ENCODE measurements at places on chromosomes 2 and 18.
A peak's percentile ranks its signal among the peaks of the same experiment; 100 is the strongest.

DNA sequence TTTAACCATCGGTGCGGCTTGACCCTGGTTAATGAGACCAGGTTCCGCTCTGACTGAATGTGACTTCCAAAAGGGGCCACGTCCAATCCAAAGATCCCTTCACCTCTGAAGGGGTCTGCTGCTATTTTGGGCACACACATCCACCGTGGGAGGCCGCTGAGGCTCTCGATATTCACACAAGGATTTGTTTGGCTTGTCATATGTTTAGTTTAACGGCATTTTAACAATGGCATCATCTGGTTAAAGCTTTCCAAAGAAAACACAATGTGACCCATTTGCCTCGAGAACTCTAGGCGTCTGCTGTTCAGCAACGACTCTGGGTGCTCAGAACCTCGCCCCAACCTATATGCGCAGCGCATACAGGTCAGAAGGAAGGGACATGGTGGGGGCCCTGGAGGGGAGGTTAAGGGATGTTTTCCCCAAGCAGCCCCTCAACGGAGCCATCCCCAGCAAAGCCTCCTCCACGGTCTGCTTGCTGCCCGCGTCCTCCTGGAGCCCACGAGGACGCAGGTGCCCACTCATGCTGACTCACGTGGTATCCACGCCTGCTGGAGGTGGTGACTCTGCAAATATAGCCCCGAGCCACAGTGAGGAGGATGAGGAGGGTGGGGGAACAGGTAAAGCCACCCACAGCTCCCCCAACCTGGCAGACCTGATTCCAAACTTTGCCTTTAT lies 260.3 kb downstream of the HDAC4 start:
- H3K27ac ChIP-seq: no peak overlapping the region
- H3K4me3 ChIP-seq: no peak overlapping the region
- no peaks in the 10 kb centered on the region for H3K27me3 ChIP-seq
- peaks cover 45% of the 10 kb centered on the region for H3K36me3 ChIP-seq
- DNase-seq: no peak

GRCh38 chr18:61719671-61720070 lies 173.1 kb downstream of the RNF152 start:
- no peak overlapping the region for H3K4me3 ChIP-seq
- DNase-seq: no peak
- no peaks in the 10 kb centered on the region for H3K4me1 ChIP-seq
- no peaks in the 10 kb centered on the region for H3K36me3 ChIP-seq

DNA sequence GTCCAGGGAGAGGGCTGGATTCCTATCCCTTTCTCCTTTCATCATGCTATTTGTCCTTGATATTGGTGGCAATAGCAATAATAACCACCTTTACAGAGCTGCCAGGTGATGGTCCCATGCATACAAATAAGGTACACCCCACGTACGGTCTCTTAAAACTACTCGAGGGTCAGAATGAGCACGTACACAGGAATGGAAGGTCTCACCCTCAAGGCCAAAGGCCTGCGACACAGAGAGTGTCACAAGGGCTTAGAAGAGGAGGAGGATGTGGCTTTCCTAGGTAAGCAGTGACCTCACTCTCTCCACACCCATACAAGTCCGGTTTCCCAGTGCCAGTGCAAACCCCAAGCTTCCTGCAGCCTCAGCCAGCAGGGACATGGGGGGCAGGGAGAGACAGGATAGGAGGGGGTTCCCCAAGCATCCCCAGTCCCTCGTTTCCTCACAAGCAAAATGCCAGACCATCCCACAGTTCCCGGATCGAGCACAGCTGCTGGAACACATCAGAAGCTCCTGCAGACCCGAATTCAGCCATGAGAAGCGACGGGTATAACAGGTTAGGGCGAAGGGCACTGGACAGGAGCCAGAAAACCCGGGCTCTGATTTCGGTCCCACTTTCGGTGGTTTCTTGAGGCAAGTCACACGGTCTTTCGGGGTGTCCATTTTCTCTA lies 49.2 kb downstream of the PLB1 start:
- H3K4me3 ChIP-seq: peak overlapping the region; percentile 59

- peaks cover 47% of the 10 kb centered on the region for H3K36me3 ChIP-seq
- no peak for DNase-seq
- no peak overlapping the region for H3K27ac ChIP-seq
- H3K4me3 ChIP-seq: no peak overlapping the region
- H3K4me1 ChIP-seq: peaks cover 4% of the 10 kb centered on the region
These were observed 48.1 kb downstream of the CYTIP start for GRCh38 chr2:157395811-157396210.

- DNase-seq: no peak
- peaks cover 3% of the 10 kb centered on the region for H3K4me1 ChIP-seq
- no peaks in the 10 kb centered on the region for H3K27me3 ChIP-seq
- H3K4me3 ChIP-seq: no peak overlapping the region
These were observed 127.1 kb downstream of the STK39 start for GRCh38 chr2:168120310-168120709.

GRCh38 chr2:237205043-237205541 lies 119.4 kb downstream of the COPS8 start:
- H3K4me1 ChIP-seq: no peaks in the 10 kb centered on the region
- no peak for DNase-seq

DNA sequence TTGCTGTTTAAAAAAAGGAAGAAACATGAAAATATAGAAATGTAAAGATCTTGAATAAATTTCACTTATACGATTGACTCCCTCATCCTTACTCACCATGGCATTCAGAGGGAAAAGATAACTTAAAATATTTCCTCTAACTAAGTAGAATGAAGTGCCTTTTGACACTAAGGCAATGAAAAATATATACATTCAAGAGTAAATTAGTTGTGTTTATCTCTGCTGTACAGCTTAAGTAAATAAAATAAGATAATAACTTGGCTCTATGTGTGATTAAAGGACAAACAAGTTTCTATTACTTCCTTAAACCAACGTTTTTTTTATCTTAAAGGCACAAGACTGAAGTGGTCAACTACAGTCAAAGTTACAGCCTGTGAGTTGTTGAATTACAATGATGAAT lies 142.3 kb upstream of the LRRTM4 start:
- H3K27ac ChIP-seq: no peak overlapping the region
- H3K4me3 ChIP-seq: no peak overlapping the region
- H3K4me1 ChIP-seq: no peaks in the 10 kb centered on the region
- H3K27me3 ChIP-seq: no peaks in the 10 kb centered on the region
- no peak for DNase-seq
- H3K36me3 ChIP-seq: no peaks in the 10 kb centered on the region

- H3K4me3 ChIP-seq: no peak overlapping the region
- H3K4me1 ChIP-seq: no peaks in the 10 kb centered on the region
- no peak for DNase-seq
- no peak overlapping the region for H3K27ac ChIP-seq
- H3K36me3 ChIP-seq: no peaks in the 10 kb centered on the region
These were observed 29.0 kb upstream of the MAL start for GRCh38 chr2:94996305-94997100.

Measured in activated CD8-positive, alpha-beta T cell treated with anti-CD3 and anti-CD28 coated beads, Interleukin-2, amount 10 ng/mL, durations not matched to agents 7 days and 5 days (primary cell).